Uterus (tissue), 4 donors: ENCODE measurements at places on chromosomes 4 and X. TPM values are rescaled to one million over a fixed set of nuclear protein-coding genes. Genes with fewer than 3 reads are reported as not detected.

USP17L28 gene
- total RNA-seq = not detected

GLRB gene
- 20.6 TPM for total RNA-seq

PNMA3 gene
- total RNA-seq = not detected

LIMCH1 gene
- 12.9 TPM for total RNA-seq

RPL34 gene
- total RNA-seq = 2,011 TPM

CNGA1 gene
- 4.1 TPM for total RNA-seq

GRCh38 chrX:67692246-67692645 lies 148.4 kb downstream of the AR start:
- no peak for DNase-seq

- DNase-seq = no peak
These were observed 190.8 kb upstream of the NUDT6 start for GRCh38 chr4:123113155-123113554.

DNA sequence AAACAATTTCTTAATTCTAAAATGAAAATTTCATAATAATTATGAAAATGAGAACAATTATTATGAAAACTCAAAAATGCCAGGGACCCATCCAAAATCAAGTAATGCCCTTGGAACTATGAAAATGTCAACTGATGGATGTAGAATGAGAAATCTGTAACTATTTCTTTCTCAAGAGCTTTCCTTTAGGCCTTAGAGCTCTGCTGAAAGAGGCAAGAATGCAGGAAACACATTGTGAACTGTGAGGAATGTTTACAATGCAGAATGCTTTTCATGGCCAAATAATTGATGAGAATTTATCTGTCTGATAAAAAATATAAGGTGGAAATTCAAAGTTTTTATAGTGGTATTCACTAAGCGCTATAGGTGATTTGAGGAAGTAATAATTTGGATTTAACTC lies 207.1 kb upstream of the PCDH18 start:
- no peak for DNase-seq

DNA sequence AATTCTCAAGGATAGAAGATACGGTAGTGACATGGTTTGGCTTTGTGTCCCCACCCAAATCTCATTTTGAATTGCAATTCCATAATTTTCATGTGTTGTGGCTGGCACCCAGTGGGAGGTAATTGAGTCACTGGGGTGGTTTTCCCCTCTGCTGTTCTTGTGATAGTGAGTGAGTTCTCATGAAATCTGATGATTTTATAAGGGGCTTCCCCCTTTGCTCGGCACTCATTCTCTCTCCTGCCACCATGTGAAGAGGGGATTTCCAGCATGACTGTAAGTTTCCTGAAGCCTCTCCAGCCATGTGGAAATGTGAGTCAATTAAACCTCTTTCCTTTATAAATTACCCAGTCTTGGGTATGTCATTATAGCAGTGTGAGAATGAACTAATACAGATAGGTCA lies 8.5 kb upstream of the SPANXN4 start:
- DNase-seq = no peak

DNA sequence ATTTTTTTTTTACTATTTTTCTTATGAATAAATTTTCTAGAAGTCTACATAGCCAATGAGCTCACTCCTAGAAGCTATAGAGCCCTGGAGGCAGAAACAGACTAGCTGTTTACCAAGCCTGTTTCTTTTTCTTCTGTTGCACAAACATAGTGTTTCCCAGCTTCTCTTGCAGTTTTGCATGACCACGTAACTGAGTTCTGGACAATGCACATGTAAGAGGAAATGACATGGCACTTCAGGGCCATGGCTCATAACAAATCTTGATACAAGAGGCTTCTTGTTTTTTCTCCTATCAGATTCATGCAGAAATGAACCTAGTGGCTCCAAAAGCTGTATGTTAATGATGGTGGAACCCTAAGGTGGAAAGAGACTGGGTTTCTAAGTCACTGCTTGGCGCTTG lies 127.4 kb downstream of the ZNF330 start:
- DNase-seq = no peak

- DNase-seq = no peak
These were observed 20.6 kb downstream of the GAB1 start for GRCh38 chr4:143357161-143357845.

DNA sequence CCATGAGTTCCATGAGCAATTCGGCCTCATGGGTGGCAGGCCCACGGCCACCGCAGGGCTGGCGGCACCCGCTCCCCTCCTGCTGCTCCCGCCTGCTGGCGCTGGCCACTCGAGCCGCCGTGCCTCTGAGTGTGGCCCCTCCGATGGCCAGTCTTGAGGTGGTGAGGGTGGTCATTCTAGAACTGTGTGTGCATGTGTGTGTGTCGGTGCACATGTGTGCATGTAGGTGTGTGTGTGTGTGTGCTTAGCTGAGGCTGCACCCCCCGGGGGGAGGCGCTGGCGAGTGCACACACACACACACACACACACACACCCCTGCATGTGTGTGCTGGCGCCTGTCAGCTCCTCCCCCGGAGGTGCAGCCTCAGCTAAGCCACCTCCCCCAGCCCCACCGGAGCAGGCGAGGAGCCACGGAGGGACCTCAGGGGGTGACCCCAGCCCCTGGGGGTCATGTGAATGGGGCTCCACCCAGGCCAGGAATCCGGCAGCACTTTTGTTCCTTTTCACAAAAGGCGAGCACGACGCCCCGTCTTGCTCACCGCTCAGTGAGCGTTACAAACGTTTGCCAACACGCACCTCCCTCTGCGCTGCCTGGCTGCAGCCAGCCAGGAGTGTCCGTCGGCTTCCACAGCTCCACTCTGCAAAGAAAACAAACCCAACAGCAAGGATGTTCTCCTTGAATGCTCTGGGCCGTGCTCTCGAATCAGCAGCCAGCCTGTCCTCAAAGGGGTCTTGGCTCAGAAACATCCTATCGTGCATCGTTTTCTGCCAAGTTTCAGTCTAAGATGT lies 29.9 kb downstream of the FGFRL1 start:
- DNase-seq = no peak

- DNase-seq = no peak
These were observed 63.1 kb downstream of the UGT2A2 start for GRCh38 chr4:69576251-69576877.

- DNase-seq = no peak
These were observed 898.2 kb downstream of the PCDH18 start for GRCh38 chr4:136634121-136634520.

DNA sequence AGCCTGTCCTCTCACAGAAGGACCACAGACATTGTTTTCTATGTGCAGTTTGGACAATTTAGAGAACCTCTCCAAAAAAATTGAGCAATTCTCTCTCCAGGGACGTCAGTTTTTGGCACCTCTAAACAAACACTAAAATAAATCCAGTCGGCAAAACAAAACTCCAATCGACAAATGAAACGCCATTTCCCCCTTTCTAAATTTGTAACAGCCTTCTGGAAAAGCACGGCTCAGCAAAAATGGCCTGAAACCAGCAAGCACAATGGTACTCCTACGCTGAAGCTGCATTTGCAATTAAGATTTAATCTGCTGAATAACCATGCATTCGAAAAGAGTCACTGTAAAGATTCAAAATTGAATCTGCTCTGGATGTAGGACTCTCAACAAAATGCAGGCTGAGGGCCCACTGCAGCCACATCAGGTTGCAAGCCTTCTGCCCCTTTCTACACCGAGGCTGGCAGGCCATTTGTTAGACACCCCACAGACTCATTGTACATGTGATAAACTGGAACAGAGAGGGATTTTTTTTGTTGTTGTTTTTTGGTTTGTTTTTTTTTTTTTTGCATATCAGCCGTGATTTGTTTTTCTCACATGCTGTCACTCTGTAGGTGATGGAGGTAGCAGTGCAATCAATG lies 79.9 kb upstream of the MAP3K15 start:
- peak; percentile 26 for DNase-seq

DNA sequence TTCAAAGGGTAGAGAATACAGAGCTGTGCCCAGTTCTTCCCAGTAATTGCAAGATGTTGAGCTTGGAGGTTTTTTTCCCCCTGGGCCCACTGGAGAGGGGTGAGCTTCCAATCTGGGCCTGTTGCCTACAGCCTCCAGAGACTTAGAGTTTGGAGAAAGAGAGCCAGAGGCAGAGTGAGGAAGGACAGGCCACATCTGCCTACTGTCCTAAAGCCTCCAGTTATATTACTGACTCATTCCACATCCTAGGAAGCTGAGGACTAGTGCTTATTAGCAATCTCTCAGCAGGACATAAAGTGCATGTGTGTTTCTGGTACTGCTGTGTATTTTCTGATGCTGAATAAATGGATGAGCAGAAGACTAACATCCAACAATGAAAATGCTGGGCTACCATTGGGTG lies 181.0 kb upstream of the MAMLD1 start:
- no peak for DNase-seq

DNA sequence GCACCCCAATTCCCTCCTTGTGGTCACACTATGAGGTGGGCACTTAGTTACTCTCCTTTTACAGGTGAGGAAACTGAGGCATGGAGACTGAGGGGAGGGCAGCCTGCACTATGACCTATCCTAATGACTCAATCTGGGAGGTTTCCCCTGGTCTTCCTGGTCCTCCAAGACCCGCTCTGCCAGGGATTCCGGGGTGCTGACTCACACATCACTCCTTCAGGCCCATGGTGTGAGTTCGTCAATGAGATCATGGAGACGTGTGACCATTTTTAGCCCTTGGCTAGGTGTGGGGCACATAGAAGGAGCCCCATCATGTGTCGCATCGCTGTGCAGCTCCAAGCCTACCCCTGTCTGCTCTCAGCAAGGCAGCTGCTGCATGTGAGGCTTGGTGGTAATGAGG lies 32.4 kb upstream of the BCOR start:
- DNase-seq = peak; percentile 50

DNA sequence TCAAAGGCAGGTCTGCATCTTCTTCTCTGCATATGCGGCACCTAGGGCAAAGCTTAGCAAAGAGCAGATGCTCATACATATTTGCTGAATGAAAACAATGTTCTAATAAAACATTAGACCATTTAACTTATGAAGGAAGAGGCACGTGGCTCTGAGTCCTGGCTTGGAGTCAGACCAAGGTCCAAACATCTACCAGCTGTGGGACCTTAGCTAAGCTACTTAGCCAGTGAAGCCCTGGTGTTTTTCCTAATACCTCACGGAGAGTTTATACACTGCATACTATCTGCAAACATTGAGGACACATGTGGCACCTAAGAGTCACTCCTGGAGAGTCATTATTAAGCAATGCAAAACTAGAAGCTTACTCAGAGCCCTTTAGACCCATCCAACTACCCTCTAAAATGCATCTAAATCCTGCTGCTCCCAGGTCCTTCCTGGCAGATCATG lies 9.0 kb downstream of the PDGFC start:
- peak; percentile 59 for DNase-seq

GRCh38 chrX:110914281-110914680 lies 118.7 kb upstream of the CHRDL1 start:
- DNase-seq = no peak
